Activated CD8-positive, alpha-beta T cell treated with anti-CD3 and anti-CD28 coated beads, Interleukin-2, amount 10 ng/mL, durations not matched to agents 7 days and 5 days (primary cell): ENCODE measurements at places on chromosomes 1 and 21.

GRCh38 chr1:51482881-51483280 lies 36.2 kb downstream of the EPS15 start:
- DNase-seq = no peak

- peak; percentile 81 for DNase-seq
Observed at GRCh38 chr1:9234223-9235095, at the start of gene H6PD. Gene H6PD (plus strand): TSS chr1:9234774. CDS start chr1:9244935, 10,161 bp downstream.

GRCh38 chr1:176450526-176450925 lies 12.4 kb upstream of the PAPPA2 start:
- DNase-seq = no peak

- DNase-seq = no peak
Observed at GRCh38 chr1:202989879-202990278, 17.3 kb upstream of the TMEM183A start.

DNA sequence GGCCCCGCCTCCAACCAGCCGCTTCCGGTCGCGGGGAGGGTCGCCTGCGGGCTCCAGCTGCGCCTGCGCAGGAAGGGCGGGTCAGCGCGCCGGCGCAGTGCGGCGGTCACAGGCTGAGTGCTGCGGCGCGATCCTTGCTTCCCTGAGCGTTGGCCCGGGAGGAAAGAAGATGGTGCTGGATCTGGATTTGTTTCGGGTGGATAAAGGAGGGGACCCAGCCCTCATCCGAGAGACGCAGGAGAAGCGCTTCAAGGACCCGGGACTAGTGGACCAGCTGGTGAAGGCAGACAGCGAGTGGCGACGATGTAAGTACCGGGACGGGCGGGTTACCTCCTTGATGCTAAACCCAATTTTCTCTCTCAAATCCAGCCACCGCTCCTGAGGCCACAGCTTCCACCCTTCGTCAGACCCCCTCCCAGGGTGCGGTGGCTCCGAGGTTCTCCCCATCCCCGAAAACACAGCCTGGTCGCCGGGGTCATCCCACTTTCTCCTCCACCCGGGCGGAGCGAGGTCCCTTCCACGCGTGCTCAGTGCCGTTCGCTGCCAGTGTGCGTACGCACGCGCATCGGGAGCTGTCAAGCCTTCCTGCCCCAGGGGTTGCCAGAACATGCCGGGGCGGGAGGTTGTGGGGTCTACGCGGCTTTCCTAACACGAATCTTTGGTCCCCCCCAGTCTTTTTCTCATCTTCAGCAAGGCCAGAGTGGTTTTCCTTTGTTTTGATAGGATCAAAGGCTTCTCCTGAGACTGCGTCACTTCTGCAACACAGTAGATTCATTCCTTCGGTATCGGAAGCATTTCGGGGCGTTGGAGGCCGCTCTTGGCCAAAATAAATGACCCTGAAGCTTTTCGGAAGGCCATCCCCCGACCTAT lies at the start of gene SARS1:
Gene SARS1, plus strand, starts transcription at position 95 of the 870 bp plus-strand sequence. Its CDS starts 75 bp downstream, at position 170.
- peak; percentile 89 for DNase-seq

GRCh38 chr1:236179634-236180033 lies 37.3 kb downstream of the GPR137B start:
- DNase-seq = no peak

- DNase-seq = no peak
Observed at GRCh38 chr1:115839679-115840237, 1.2 kb downstream of the NHLH2 start.

- DNase-seq = no peak
Observed at GRCh38 chr1:19854866-19855265, 27.3 kb upstream of the OTUD3 start.

- DNase-seq = no peak
Observed at GRCh38 chr1:213300433-213300832, 249.4 kb downstream of the RPS6KC1 start.

GRCh38 chr1:175510914-175511313 lies 232.5 kb downstream of the TNR start:
- DNase-seq = no peak

- DNase-seq = no peak
Observed at GRCh38 chr1:14939527-14940284, 213.8 kb upstream of the TMEM51 start.

DNA sequence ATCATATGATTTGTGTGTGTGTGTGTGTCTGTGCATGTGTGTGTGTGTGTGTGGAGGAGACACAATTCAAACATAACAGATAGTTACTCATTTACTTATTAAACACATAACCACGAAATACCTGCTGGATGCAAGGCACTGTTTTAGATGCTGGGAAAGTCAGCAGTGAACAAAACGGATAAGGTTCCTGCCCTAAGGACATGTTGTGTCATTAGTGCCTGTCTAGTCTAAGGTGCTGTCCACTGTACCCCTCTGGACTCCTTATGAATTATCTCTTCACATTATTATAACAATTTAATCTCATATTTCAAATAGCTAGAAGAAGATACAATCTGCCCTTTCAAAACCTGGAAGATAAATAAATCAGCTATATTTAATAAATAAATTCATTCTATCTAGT lies 162.4 kb downstream of the PLPPR5 start:
- DNase-seq = no peak

DNA sequence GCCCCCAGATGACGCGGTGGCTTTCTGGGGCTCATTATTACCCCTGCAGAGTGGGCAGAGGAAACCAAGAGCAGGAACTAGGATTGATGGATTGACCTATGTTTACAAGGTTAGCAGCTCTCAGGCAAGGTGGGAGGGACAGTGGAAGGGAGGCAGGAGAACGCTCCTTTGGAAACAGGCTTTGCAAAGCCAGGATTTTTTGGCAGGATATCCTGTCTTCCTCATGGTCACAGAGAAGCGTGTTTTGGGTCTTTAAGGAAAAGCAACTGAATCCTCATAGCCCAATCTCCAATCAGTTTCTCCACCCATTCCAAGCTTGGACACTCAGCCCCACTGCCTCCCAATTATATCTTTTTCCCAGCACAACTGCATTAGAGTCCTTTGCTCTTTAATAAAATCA lies 105.6 kb upstream of the SOD1 start:
- no peak for DNase-seq

DNA sequence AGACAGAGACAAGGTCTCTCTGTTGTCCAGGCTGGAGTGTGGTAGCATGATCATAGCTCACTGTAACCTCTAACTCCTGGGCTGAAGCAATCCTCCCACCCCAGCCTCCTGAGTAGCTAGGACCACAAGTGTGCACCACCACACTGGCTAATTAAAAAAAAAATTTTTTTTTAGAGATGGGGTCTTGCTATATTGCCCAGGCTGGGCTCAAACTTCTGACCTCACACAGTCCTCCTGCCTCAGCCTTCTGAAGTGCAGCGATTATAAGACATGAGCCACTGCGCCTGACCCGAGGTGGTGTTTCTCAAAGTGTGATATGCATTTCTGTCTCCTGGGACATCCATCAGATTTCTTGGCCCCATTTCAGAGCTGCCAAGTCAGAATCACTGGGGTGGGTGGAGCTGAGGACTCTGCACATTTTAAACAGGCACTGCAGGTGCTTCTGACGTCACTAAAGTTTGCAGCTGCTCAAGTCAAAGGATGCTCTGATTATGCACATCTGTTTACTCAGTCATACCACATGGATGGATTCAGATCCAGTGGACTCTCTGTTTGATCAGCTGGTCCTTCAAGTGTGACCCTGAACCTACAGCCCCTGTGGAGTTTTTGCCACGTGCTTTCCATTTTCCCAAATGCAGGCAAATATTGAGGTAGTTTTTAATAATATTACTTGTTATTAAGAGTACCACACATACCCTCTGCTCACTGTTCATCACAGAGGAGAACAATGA lies 21.4 kb downstream of the TGFB2 start:
- no peak for DNase-seq

GRCh38 chr1:11862890-11863289 lies 4.1 kb upstream of the NPPB start:
- no peak for DNase-seq

GRCh38 chr1:193700710-193701355 lies 514.4 kb upstream of the B3GALT2 start:
- DNase-seq = no peak

GRCh38 chr1:41242342-41243078 lies 404 bp upstream of the SCMH1 start:
- peak; percentile 39 for DNase-seq

GRCh38 chr1:95138223-95138622 lies 21.1 kb downstream of the TLCD4 start:
- DNase-seq = no peak

DNA sequence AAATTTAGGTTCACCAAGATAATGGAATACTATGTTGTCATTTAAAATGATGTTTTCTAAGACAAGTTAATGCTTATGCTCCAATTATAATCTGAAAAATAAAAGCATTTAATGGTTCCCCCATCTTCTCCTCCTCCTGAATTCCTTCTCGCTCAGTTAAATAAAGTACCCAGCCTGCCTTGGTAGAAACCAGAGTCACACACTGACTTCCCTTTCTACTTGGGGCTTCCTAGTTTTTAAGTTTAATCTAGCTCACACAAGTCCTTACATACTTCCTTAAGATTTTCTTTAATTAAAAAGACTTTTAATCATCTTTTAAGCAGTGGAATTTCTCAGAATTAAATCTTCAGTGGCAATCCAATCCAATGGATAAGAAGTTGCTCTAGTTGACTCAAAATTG lies 32.9 kb downstream of the CD58 start:
- DNase-seq = no peak

DNA sequence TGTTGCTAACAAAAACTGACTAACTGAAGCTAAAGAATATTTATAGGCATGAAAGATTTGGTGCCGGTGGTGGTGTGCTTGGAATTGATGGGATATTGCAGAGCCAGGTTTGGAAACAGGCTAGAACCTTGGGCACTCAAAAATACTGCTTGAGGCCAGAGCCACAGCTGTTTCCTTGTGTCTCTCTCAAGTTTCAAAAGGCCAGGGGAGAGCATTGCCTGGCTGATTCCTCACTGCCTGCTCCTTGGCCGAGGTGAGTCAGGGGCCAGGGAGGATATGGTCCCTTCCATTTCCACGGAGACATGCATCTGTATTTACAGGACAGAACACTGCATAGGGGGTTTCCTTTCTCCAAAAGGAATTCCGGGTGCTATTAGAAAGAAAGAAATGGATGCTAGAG lies 36.1 kb upstream of the IVNS1ABP start:
- DNase-seq = no peak

GRCh38 chr1:7026169-7026568 lies 240.9 kb downstream of the CAMTA1 start:
- DNase-seq = no peak

- no peak for DNase-seq
Observed at GRCh38 chr21:45507523-45507875, 34.7 kb downstream of the SLC19A1 start.

DNA sequence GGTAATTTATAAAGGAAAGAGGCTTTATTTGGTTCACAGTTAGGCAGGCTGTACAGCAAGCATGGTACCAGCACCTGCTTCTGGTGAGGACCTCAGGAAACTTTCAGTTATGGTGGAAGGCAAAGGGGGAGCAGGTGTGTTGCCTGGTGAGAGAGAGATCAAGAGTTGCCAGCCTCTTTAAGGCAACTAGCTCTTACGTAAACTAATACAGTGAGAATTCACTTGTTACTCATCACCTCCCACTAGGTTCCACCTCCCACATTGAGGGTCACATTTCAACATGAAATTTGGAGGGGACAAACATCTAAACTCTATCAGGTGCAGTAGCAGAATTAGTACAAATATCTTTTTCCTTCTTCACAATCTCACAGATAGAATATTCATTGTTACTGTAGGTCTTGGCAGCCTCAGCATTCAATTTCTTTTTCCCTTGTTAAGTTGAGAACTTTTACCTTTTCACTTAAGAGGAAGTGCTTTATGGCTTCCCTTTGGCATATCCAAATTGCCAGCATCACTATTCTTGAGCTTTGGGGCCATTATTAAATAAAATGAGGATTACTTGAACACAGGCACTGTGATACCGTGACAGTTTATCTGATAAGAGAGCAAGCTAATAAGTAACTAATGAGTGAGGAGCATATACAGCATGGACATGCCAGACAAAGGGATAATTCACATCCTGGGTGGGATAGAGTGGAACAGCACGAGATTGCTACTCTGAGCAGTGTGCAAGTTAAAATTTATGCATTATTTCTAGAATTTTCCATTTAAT lies 48.4 kb downstream of the MAGI3 start:
- DNase-seq = no peak

DNA sequence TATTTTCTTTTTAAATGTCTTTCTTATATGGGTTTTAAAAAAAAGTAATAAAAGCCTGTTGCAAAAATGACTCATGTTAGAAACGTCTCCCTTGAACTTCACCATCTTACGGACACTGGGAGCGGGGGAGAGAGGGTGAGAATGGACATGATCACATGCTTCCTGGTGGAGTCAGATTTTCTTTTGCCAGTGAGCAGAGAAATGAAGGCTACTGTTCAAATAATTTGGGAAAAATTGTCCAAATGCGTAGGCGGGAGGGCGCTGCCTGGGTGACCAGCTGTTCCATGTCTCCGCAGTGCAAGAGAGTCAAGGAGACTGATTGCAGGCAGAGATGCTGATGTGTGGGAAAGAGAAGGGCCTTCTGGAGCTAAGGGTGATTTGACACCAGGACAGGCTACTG lies 23.1 kb downstream of the EIF2D start:
- no peak for DNase-seq
